ENCODE measurements at places on chromosomes 3 and 15. TPM values are rescaled to one million over a fixed set of nuclear protein-coding genes. Genes with fewer than 3 reads are reported as not detected.

DNA sequence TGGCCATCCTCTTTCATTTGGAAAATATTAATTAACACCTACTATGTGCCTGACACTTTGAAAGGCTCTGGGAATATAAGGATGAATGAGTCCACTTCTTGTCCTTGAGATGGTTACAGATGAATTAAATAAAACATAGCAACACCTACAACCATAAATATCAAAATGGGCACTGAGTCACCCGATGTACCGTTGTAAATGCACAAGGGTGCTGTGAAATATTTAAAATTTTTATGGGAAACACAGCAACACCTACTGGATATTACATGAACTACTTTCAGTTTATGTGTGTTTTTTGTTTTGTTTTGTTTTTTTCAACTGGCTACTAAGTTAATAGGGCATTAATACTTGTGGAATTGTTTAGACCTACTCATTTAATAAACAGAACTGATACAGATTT is 239.0 kb upstream of the NAALADL2 start:
- DNase-seq = no peak

Gene SLC28A1
- not detected for total RNA-seq

DNA sequence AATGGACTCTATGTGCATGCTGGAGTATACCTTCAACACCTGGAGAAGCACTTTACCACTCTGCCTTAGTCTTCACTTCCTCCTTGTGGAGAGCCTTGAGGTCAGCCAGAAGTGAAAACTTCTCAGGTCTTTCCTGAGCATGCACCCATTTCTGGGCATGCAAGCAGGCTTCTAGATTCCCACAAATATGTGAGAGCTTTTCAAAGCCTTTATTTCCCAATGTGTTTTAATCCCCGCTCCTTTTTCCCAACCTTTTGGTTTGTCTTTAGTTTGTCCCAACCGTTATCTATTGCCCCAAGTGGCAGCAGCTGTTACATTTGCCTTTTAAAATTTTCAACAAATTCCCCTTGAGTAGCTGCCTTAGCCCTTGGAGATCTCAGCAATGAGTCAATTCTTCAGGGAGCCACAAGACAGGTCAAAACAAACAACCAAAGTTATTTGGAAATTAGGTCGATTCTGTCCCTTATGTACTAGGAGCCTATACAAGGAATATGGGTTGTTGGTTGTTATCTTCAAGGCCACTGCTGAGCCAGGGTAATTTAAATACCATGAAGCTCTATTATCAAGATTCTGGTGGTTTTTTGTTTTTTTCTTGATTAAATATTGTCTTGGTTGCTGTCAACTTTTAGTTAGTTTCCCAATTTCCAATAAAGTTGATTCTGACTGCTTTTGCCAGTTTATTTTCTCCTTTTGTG is 44.4 kb downstream of the LSM3 start:
- DNase-seq = no peak

Gene HAPLN3
- 6.6 TPM for total RNA-seq

GRCh38 chr3:188559072-188559429 is 405.1 kb downstream of the LPP start:
- DNase-seq = no peak

DNA sequence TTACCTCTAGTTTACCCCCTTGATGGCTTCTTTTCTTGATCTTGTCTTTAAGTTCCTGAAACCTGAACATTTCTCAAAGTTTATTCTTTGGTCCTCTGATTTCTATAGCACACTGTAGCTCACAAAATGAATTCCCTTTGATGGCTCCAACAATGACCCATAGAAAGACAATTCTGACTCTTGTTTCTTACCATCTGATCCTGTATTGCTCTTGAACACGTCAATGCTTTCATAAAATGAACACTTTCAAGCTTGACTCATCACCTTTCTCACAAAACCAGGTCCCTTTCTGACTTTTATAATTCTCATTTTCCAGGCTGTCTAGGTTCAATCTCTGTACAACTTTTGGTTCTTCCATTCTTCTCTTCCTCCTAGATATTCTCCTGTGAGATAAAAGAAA is 5.7 kb upstream of the GAP43 start:
- no peak for DNase-seq

- no peak for DNase-seq
Measured at GRCh38 chr3:110405830-110406585, 665.6 kb upstream of the NECTIN3 start.

Gene ABCC5
- total RNA-seq = 28.5 TPM

- DNase-seq = no peak
Measured at GRCh38 chr15:56729561-56729960, 3.7 kb downstream of the ZNF280D start.

DNA sequence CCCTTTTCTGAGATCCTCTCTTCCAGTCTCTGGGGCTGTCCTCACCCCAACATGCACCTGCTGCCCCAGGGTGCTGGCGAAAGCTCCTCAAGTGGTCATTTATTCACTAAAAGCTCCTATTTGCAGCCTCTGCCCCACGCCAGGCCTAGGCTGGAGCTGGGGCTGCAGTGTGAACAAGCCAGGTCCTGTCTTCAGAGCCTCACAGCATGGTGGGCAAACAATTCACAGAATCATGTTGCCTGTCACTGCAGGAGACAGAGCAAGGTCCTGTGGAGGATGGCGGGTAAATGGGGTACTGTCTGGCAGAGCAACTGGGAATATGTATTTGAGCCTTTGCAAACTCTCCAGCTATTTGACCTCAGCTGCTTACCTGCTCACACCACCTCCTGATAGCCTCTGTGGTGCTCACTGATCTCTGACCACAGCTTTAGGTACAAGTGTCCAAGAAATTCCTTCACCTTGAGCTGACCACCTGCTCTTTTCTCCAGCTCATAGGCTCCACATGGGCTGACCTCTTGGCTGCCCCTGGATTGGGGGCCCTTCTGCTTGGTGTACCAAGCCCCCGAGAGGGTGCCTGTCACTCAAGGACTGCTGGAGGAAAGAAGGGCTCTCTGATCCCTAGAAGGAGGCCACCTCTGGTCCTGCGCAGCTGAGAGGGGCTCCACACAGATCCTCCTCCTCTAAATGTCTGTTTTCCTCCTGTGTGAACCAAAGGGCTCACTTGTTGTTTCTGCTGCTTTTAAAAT is 35.6 kb downstream of the AMOTL2 start:
- no peak for DNase-seq

Gene C3orf22
- total RNA-seq = not detected

DNA sequence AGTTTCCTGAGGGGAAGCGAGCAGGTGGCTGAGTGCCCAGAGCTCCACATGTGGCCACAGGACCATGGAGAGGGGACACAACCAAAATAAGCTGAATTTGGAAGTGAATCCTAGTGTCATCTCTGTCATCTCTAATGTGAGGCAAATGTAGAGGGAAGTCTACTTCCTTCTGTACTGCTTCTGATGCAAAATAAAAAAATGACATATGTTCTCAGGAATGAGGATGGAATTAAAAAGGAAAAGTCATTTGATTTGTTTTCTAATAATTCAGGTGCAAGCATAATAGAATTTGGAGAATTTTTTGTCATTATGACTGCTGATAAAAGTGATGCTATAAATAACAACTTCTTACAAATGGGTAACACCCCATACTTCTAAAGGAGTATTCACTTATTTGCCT is 59.5 kb upstream of the POU1F1 start:
- no peak for DNase-seq

Gene TUSC7
- not detected for total RNA-seq

DNA sequence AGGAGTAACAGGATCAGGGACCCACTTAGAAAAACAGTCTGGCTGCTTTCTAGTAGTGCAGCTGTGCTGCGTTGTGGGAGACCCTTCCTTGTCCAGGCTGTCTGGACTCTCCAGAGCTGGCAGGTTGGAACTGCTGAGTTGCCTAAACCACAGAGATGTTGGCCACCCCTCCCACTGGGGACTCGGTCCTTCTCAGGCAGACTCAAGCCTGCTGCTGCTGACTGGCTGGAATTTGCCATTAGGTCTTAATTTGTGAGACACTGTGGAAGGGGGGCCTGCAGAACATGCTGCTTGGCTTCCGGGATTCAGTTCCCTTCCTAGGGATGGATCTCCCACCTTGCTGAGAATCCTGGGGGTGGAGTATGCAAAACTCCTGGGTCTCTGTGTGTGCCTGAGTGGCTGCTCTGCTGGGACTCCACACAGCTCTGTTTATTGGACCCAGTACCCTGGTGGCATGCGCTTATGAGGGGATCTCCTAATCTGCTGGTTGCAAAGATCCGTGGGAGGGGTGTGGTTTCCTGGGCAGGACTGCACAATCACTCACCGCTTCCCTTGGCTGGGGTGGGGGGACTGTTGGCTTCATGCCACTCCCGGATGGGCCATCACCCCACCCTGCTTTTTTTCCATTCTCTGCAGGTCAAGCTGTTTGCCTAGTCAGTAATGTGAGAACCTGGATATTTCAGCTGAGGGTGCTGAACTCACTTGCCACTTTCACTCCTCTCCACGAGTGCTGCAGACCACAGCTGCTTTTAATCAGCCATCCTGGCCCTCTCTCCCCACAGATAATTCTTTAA is 150.5 kb downstream of the CFAP20DC start:
- DNase-seq = no peak

DNA sequence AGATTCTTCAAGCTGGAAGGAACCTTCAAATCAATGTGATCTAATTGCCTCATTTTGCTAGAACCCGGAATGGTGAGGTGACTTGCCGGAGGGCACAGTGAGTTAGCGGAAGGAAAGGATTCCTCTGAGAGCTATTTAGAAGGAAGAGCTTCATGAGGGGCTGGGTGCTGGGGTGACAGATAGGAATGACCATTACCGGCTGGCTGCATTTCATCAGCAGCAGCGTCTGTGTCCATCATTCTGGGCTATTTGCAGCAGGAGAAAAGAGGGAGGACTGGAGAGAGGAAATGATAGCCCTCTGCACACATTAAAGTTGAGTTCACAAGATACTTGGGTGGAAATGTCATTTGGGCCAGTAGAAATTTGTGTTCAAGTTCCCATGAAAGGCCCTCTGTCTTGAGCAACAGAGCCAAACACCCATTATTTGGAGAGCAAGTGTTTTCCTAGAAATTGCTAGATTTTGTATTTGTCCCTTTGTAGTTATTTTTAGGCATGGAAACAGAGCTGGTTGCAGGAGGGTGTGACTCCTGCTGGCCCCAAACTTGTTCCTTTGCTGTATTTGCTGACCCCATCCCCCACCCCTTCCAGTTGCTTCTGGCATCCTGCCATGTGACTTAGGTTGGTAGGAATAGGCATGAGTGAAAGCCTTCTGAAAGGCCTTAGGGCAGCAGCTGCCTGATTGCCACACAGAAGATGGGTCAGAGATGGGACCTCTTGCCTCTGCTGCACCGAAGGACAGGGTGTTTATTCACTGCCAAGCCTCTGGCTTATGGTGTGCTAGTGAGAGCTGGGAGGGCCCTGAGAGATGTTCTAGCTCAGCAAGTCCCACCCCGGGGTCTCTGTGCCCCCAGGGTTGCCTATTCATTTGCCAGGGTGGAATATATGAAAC is 87.5 kb upstream of the PLXNA1 start:
- DNase-seq = no peak

DNA sequence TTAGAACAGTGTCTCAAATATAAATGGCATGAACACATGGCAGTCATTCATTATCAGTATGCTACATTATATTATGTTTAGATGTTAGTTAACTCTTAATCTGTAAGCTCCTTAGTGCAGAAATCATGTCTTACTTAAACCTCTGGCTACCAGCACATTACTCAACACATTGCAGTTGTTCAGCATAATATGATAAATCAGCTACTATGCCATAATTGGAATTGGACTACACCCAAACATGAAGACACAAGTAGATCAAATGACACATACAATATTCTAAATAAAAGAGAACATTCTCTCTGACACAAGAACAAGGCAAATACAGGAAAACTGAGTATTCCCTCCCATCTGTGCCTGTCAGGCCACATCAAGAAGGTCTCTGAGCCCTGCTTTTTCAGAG is 116.1 kb downstream of the PCCB start:
- no peak for DNase-seq

GRCh38 chr3:152071924-152072323 is 196.8 kb upstream of the MBNL1 start:
- peak; percentile 24 for DNase-seq

Gene ATP13A3
- total RNA-seq = 186 TPM

Gene PP2D1
- total RNA-seq = not detected
